Stimulated activated CD4-positive, alpha-beta T cell treated with anti-CD3 and anti-CD28 coated beads, Interleukin-1b, Interleukin-23, amount 100 ng/mL, for 1 hour (primary cell): ENCODE measurements at places on chromosomes 6 and 20.
A peak's percentile ranks its signal among the peaks of the same experiment; 100 is the strongest.

DNA sequence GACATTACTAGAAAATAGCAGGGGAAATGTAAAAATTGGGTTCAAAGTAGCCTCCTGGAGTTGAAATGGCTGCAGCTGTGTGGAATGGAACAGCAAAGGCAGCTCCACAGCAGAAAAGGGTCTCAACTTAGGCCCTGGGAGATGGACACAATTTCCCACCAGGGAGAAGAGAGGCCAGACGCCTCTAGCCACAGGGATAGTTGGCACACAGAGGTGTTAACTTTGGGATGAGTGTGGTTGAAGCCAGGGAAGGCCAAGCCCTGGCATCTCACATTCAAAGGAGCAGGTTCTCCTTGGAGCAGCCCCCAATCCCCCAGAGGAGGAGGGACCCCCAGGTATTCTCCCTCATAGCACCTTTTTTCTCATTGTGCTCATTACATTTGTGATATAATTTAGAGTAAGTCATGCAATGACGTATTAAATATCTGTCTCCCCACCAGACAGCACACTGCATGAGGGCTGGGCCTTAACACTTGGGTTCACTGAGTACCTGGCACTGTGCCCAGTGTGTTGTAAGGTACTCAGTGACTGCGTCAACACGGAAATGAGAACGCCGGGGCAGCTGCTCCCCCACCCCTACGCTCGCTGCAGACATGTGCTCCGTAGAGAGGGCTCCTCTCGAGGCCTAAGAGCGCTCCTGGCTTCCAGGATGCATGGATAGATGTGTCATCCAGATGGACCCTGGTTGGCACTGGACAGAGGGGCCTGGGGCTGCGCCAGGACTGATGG, 76.0 kb upstream of the CD93 start:
- DNase-seq = no peak

DNA sequence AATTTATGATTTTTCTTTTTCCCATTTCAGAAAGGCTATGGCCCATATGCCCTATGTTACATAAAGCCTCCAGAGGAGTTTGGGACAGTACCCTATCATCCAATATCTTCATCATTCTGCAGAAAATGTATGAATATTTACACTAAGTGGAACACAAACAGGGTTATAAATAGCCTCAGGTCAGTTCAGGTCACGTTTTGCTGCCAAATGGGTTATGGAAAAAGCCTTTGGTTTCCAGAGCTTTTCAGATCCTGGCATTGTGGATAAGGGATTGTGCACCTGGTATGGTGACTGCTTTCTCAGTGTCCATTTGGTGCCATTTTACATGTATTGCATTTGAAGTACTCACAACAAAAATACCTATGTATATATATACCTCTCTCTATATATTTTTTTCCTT, 29.4 kb downstream of the UTRN start:
- DNase-seq = no peak

- DNase-seq = no peak
These were observed 505.3 kb upstream of the JAG1 start for GRCh38 chr20:11178946-11179654.

DNA sequence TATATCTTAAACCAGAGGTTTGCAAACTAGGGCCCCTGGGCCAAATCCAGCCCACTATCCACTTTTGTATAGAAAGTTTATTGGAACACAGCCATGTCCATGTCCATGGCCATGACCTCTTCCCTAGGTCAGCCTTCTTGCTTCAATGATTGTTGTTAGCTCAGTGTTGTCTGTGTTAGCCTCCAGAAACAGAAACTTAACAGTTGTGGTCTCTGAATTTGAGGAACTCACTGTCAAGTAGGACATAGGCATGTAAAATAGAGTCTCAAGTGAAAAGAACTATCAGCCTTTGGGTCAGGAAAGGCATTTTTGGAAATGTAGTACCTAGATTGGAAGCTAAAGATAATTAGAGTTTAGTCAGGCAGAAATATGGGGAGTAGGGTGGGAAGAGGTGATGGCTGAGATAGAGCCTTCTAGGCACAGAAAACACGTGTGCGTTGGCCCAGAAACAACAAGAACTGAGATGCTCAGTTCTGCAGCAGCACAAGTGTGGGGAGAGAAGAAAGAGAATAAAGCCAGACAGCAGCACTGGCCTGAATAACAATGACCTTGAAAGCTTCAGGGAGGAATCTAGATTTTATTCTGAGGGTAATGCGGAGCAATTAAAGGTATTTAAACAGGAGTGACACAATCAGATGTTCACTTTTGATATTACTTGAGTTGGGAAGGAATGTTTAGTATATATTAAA, 87.0 kb upstream of the OLIG3 start:
- DNase-seq = no peak

GRCh38 chr6:47414423-47415167, 63.0 kb upstream of the CD2AP start:
- DNase-seq = no peak

DNA sequence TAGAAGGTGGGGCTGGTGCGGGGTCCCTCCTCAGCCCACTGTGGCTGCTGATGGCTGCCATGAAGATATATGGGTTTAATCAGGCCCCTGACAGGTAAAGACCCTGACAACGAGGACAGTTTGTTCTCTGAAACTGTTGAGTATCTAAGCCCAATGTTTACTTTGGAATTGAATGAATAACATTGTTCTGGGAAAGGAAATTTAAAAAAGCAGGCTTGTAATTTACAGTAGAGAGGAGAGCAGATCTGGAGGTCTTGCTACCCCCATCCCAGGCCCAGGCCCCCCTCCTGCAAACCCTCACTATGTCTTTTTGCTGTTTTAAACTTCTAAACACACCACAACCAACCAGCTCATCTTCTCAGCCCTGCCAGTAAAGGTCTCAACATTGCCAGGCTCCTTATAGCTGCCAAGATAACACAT, 171.3 kb downstream of the CDC5L start:
- DNase-seq = no peak

GRCh38 chr6:122400121-122400450, 634 bp downstream of the HSF2 start:
- DNase-seq = no peak

DNA sequence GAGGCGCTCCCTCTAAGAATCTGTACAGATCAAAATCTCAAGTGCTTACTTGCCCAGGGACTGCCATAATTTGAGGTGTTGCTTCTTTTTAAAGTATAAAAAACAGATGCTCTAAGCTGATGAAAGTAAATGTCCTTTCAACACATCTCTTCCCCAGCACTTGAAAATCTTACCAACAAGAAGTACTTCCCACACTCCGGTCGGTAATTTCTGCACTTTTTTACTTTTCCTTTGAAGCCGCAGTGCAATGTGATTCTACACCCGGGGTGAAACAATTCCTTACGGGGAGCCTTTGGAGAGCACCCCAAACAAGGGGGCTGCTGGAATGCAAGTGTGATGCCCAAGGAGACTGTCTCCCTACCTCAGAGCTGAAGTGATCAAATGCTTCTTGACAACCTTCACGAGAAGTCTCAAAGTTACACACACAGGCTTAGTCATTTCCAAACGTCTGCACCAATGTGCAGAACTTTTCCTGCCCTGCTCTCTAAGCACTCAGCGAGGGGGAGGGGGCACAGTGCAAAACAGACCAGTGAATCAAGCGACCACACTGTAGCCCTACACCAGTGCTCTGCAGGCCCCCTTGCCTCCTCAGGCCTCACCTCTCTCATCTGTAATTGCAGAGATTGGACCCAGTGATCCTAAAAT, 56.7 kb downstream of the ATXN1 start:
- DNase-seq = no peak

- DNase-seq = no peak
These were observed 6.3 kb upstream of the APMAP start for GRCh38 chr20:24998631-24999445.

GRCh38 chr20:9616833-9617461, 102.6 kb downstream of the LAMP5 start:
- DNase-seq = peak; percentile 12

DNA sequence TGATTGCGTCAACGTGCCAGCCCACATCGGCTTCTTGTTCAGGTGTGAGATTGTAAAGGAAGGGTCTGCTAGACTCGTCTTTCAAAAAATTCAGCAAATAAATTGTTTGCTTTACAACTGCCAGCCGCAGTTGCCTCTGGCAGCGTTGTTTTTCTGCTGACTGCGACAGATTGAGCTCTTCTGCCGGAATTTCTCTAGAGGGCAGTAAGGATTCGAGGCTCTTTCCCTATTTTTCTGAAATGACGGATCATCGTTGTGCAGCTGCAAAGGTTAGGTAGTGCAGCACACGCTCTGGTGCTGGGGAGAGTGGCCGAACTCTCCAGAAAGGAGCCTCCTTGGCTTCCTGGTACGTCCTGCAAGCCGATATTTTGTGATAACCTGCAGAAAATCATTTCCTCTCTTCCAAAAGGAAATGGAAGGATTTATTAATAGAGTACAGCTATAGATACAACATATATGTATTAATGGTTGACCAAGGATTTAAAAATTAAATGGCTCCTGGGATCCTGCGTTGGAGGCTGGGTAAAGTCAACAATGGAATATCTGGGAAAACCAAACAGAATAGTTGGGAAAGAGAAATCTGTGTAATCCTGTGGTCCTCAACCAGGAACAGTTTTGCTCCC, 121.9 kb upstream of the ZFP64 start:
- no peak for DNase-seq
